ENCODE measurements at places on chromosomes 2 and 18.

- DNase-seq, result no peak
Observed at GRCh38 chr2:189821953-189822748, 37.9 kb downstream of the PMS1 start.

- no peak for DNase-seq
Observed at GRCh38 chr2:32166115-32166574, 481 bp downstream of the SLC30A6 start.

DNA sequence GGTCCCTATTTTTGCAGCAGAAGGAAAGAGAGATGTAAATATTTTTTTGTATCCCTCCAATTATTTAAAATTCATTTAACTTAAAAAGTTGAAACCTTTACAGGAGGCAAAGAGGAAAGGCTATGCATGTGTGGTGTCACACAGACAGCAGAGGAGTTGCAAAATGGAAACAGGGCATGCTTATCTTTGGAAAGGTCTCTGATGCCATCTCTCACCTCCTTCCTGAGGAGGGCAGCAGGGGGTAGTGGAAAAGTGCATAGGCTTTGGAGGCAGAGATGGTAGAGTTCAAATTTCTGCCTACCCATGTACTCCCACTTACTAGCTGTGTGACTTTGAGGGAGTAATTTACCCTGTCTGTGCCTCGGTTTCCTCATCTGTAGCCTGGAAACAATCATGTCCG, 99.6 kb upstream of the MCFD2 start:
- no peak for DNase-seq

DNA sequence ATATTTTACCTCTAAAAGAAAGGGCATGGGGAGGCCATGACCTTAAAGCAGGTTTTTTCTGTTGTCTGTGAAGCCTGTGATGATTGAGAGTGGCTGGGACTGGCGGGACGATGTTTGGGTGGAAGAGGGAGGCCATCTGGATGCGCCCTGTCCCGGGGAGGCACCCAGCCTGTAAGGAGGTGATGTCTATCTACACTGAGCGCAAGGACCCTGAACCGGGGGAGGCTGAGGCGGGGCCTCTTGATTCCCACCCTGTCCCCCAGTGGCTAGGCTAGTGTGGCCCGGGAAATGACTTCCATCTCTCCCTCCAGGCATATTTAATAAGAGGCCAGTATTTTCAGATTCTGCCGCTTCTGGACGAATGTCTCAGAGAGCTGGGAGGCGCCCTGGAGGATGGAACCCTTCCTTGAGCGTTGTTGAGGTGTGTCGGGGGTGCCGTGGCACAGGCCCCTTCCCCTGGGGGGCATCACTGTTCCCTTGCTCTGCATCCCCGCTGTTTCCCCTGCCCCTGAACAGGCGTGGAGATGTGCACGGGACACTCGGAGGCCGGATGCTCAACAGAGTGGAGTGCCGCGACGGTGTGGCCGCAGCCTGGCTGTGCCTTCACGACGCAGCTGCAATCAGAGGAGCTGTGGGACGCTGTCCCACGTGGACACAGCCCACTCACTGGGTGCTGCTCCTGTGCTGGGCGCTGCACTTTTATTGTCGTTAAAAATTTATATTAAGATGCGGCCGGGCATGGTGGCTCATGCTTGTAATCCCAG, 185.4 kb downstream of the LDLRAD4 start:
- no peak for DNase-seq

DNA sequence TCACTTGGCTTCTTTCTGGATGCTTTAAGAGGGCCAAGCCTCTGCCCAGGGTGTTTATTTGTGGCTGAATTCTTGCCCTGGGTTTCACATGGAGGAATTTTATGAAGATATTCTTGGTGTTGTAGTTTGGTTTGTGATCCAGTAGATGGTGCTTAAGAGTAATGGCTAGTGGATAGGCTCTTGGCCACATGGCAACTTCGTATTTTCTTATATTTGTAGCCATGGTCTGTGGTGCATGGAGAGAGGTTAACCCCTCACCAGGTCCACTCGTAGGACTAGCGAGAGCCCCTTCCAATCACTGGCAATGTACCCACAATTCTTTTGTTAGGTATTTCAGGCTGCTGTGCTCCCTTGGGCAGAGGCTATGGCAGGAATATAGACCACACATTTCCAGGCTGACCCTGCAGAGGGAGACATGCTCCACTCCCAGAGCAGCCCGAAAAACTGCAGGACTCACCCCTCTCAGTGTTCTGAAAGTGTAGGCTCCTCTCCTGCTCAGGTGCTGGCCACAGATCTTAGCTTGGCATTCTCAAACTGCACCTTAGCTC, 582.1 kb upstream of the SETBP1 start:
- peak; percentile 52 for DNase-seq

GRCh38 chr18:25533218-25533617, 181.3 kb upstream of the ZNF521 start:
- DNase-seq, result no peak

GRCh38 chr18:9756933-9757470, 48.9 kb downstream of the RAB31 start:
- DNase-seq, result no peak

DNA sequence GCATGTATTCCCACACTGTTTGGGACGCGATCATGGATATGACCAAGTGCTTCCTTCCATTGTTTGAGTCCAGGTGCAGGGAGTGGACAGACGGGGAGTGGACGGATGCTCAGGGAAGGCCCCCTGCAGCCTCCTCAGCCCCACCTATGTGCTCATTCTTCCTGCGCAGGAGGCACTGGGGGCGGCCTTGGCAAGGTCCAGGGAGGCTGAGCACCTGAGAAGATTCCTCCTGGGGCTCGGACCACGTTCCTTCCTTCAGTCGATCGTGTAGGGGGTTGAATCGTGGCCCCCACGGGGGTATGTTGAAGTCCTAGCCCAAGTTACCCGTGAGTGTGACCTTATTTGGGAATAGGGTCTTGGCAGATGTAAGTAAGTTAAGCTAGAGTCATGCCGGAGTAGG, 60.4 kb downstream of the ASB1 start:
- no peak for DNase-seq

- no peak for DNase-seq
Observed at GRCh38 chr2:233413046-233413445, 58.8 kb downstream of the DGKD start.

DNA sequence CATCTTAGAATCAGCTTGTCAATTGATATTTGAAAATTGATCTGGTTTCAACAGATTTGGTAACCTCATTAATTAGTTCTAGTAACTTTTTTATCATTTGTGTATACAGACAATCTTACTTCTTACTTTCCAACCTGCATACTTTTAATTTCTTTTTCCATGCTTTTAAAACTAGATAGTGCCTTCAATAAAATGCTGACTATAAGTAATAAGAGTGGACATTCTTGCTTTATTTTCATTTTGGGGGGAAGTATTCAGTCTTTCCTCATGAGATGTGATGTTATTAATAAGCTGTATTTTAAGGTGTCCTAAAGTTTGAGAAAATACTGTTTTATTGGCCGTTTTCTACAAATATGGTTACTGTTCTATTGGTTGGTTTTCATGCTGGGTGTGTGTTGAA, 109.1 kb downstream of the KCNH7 start:
- DNase-seq, result no peak
